Fibroblast of skin of scalp (primary cell): ENCODE measurements at places on chromosomes 1 and 21.

DNA sequence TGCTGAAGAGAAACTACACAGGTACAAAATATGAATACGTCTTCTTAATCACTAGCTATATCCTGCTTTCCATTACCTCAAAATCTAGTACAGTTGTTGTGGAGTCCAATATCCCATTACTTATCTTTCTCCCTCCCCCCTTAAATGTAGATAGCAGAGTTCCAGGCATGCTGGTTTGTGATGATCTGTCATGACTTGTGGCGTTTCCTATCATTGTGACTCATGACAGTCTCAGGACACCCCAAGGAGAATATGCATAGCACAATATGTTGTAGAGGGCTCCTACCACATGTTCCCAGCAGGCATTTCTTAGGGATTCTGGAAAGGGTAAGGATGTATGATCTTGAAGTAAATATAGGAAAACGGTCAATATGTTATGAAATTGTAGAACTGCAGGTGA, 206.9 kb downstream of the USH2A start:
- peak; percentile 32 for DNase-seq

- no peak for DNase-seq
These were observed 41.8 kb upstream of the TTC22 start for GRCh38 chr1:54842963-54843362.

- no peak for DNase-seq
These were observed 30.2 kb downstream of the EVA1C start for GRCh38 chr21:32442566-32443318.

DNA sequence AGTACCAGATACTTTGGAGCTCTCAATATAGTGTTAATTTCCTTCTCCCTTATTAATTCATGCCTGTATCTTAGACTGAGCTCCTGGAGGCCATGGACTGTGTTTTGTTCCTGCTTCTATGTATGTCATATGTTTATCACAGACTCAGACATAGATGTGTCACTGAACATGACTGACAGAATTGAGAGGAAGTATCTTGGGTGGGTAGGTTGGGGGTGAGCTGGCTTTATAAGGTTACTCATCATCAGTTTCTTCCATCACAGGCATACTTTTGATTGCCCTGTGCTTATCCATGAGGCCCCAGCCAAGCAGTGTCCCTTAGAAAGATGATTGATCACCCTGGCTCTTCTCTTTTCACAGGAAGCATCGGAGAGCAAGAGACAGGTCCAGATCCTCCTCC, 5.6 kb upstream of the SH3D21 start:
- DNase-seq: no peak

DNA sequence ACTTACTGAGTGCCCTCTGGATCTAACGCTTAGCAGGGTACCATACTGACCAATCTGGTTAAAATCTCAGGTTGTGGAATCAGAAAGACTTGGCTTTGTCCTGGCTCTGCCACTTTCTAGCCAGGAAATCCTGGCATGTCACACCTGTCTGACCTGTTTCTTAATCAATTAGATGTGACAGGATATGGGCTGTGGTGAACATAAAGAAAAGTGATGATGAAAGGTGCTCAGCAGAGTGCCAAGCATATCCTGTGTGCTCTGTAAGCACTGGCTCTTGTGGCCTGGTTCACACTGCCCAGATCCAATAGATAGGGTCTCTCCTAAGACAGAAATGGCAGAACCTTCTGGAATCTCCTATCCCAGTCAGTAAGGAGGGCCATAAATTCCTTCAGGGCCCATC, 53.9 kb downstream of the PHC2 start:
- DNase-seq: no peak

- no peak for DNase-seq
These were observed 4.3 kb upstream of the ANKRD65 start for GRCh38 chr1:1425426-1425752.

- DNase-seq: no peak
These were observed 5.1 kb upstream of the UTP25 start for GRCh38 chr1:209822706-209823105.

GRCh38 chr1:12012560-12013316, 6.6 kb upstream of the MIIP start:
- DNase-seq: no peak

DNA sequence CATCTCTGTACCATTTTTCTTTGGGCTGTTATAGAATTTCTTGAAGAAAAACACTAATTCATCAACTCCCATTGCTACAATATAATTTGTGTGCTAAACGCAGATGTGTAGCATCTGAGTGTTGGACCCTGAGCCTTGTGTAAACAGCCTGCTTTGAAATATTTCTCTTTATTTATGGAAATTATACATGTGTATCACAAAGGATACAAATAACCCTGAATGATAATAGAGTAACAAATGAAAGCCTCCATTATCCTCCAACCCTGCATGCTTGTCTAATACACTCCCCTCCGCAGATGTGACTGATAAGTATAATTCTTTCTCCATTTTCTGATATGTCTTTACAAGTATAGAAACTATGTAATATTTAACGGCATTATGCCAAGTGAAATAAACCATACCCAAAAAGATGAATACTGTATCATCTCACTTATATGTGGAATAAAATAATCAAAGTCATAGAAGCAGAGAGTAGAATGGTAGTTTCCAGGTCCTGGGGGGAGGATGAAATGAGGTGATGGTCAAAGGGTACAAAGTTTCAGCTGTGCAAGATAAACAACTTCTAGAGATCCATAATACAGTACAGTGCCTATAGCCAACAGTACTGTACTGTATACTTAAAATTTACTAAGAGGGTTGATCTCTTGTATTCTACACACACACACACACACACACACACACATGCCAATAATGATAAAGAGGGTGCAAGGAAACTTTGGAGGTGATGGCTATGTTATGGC, 2.8 kb upstream of the ADAM30 start:
- DNase-seq: no peak

GRCh38 chr1:25501235-25502058, 42.0 kb upstream of the LDLRAP1 start:
- DNase-seq: peak; percentile 91

- no peak for DNase-seq
These were observed 57.6 kb downstream of the SIM2 start for GRCh38 chr21:36756527-36756926.

- DNase-seq: peak; percentile 45
These were observed 6.6 kb upstream of the DOP1B start for GRCh38 chr21:36149788-36150711.

DNA sequence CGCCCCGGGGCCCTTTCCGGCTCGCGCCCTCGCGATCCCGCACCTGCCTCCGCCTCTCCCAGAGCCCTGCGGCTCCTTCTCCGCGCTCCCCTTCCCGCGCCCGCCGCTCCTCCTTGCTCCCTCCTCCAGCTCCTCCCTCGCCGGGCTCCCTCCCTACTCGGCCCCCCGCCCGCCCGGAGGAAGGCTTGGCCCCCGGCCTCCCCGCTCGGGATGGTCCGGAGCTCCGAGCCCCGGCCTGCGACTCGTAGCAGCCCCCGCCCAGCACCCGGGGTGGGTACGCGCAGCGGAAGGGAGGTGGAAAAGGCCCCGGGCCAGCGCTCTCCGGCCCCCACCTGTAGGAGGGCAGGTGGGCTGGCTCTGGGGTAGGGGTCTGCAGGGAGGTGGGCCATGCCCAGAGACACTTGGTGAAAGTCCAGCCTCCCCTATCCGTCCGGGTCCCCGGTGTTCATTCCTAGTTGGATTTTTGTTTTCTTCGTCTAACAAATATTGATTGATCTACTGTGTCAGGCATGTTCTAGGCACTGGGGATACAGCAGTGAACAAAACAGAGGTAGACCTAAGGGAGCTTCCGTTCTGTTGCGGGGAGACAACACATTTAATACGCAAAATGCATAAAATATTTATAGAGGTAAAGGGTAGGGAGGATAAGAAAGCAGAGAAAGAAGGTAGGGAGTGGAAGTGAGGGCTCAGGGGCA, at the start of gene HTR1D:
Gene HTR1D, minus strand, starts transcription at position 82 of the 695 bp plus-strand sequence. CDS start 23,283 bp downstream, outside the sequence.
- DNase-seq: no peak

GRCh38 chr1:231387770-231388669, 34.1 kb downstream of the EGLN1 start:
- no peak for DNase-seq
